DND-41 (cell line): ENCODE measurements at places on chromosomes 6 and 20.

DNA sequence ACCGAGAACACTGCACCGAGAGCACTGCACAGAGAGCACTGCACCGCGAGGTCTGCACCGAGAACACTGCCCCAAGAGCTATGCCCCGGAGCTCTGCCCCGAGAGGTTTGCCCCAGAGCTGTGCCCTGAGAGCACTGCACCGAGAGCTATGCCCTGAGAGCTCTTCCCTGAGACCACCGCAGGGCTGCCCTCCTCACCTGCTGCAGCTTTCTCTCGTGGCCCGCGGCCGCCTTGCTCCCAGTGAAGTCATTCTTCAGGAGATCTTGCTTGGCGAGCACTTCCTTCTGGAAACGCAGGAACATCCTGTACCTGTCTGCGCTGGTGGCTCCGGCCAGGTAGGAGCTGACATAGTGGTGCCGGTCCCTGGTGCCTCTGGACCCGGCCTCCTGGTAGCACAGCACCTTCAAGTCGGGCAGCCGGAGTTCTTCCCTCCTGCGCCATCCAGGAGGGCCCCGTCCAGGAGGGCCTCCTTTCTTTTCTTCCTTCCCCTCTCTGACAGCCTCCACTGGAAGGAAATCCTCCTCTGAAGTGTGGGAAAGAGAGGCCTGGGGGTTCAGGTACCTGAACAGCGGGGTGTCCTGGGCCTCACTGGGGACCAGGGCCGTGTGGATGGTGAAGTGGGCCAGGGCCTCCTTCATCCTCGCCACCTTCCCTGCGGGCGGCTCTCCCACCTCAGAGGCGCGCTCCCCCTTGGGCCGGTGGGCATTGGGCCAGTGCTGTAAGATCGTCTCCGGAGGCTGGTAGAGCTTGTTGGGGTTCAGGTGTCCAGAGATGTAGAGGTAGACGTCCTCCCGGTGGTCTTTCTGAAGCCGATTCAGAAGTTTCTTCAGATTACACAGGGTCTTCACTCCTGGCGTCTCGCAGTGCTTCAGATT lies 7.8 kb downstream of the C6orf118 start:
- H3K4me3 ChIP-seq, result no peak overlapping the region
- H3K4me1 ChIP-seq, result no peaks in the 10 kb centered on the region
- DNase-seq, result no peak
- no peaks in the 10 kb centered on the region for H3K36me3 ChIP-seq
- no peaks in the 10 kb centered on the region for H3K27me3 ChIP-seq

GRCh38 chr6:341914-342831 lies 49.4 kb upstream of the IRF4 start:
- H3K27ac ChIP-seq, result no peak overlapping the region
- H3K27me3 ChIP-seq, result no peaks in the 10 kb centered on the region
- H3K36me3 ChIP-seq, result no peaks in the 10 kb centered on the region; the same call in 1 of the 2 replicates

GRCh38 chr6:34346175-34347119 lies 46.0 kb downstream of the NUDT3 start:
- H3K36me3 ChIP-seq, result peaks cover 7% of the 10 kb centered on the region; the same call in 1 of the 2 replicates
- H3K27ac ChIP-seq, result no peak overlapping the region
- H3K4me1 ChIP-seq, result no peaks in the 10 kb centered on the region

GRCh38 chr6:106869203-106869602 lies 105.3 kb downstream of the CD24 start:
- no peak overlapping the region for H3K4me3 ChIP-seq
- H3K27me3 ChIP-seq, result no peaks in the 10 kb centered on the region

DNA sequence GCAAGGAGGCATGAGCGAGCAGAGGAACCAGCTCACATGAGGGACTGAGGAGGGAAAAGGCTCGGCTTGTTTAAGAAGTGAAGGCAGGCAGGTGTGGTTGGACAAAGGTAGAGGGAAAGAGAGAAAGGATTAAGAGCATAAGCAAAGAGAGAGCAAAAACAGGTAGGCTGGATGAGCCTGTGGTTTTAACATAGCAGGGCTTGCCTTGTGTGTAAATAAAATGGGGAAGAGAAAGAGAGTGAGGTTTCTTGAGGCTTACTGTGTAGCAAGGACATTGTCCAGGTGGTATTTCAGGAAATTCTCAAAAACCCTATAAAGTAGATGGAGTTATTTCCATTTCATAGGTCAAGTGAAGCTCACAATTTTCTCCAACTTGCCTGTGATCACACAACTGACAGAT lies 93.9 kb upstream of the HDAC2 start:
- no peaks in the 10 kb centered on the region for H3K27me3 ChIP-seq
- no peak overlapping the region for H3K4me3 ChIP-seq
- no peak for DNase-seq
- no peaks in the 10 kb centered on the region for H3K4me1 ChIP-seq
